ENCODE measurements at places on chromosomes 13 and 19. TPM values are rescaled to one million over a fixed set of nuclear protein-coding genes. Genes with fewer than 3 reads are reported as not detected.
A peak's percentile ranks its signal among the peaks of the same experiment; 100 is the strongest.

- no peaks in the 10 kb centered on the region for H3K27me3 ChIP-seq
- peak overlapping the region; percentile 22 for H3K4me3 ChIP-seq
- H3K27ac ChIP-seq = peak overlapping the region; percentile 63
- DNase-seq = no peak
- H3K4me1 ChIP-seq = peaks cover 28% of the 10 kb centered on the region
Measured at GRCh38 chr13:50801087-50801931, 42.2 kb downstream of the DLEU7 start.

Gene ZNF665
- total RNA-seq = 0.75 TPM

DNA sequence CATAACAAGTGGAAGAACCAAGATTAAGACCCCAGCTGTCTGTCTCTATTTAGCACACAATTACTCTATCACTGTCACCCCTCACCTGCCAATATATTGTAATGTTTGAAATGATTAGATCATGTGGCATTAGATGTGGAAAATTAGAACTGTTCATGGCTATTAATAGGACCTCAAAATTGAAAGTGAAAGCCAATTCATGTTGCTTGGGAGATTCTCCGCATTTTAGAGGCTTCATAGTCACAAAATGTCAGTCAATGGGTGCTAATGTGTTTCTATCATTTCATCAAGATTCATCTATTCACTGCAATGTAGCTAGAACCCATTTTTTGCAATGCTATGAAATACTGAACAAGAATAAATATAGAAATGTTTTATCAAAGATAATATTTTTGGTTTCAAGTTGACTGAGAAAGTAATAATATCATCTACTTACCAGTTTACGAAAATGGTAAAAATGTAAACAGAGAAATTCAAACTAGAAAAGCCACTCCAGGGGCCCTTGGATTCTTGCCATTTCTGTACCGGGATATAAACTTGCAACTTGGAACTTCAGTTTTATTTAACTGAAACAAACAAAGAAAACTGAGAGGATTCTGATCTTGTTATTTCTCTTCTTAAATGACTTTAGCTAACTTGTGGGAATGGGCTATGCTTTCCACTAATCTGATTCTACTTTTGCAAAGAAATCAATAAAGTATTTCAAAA lies 388.6 kb downstream of the DCT start:
- no peak for DNase-seq
- no peaks in the 10 kb centered on the region for H3K4me1 ChIP-seq
- H3K36me3 ChIP-seq = no peaks in the 10 kb centered on the region
- H3K27ac ChIP-seq = no peak overlapping the region
- no peak overlapping the region for H3K4me3 ChIP-seq

Gene GGACT
- 1.8 TPM for total RNA-seq

Gene NALCN
- 7.5 TPM for total RNA-seq

DNA sequence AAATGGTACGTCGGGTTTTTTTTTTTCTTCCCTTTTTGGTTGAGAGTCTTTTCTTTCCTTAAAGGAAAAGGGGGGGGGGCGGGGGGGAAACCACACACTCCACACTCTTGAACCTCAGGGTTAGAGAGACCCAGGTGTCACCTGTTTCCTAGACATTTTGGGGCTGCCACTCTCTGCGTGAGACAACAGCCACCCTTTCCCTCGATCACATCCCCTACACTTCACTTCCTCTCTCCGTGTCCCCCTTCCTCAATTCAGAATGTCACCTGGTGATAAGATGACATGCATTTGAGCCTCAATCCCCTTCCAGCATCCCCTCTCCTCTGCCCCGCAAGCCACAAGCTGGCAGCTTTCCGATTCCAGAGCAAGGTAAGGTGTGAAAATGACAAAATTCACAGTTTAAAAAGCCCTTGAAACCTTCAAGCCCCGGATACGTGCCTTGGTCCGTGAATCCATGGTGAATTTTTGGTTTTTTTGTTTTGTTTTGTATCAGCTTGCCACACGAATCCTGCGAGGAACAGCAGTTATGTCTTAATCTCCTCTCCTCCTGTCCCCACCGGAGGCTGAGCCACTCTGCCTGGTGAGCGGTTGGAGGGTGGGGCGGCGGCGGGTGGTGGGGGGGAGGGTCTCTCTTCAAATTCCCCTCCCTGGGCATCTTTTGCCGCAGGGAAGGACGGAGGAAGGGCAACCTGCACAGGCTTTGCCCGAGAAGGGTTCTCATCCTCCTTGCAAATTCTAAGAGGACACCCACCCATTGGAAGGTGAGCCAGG lies 4.2 kb downstream of the PTPRS start:
- no peak for DNase-seq
- H3K27ac ChIP-seq = no peak overlapping the region
- H3K4me3 ChIP-seq = no peak overlapping the region
- H3K4me1 ChIP-seq = peaks cover 4% of the 10 kb centered on the region
- peaks cover 70% of the 10 kb centered on the region for H3K27me3 ChIP-seq

- no peak for DNase-seq
- peaks cover 16% of the 10 kb centered on the region for H3K4me1 ChIP-seq
- no peaks in the 10 kb centered on the region for H3K27me3 ChIP-seq
- H3K4me3 ChIP-seq = no peak overlapping the region
- H3K27ac ChIP-seq = no peak overlapping the region
- no peaks in the 10 kb centered on the region for H3K36me3 ChIP-seq
Measured at GRCh38 chr19:6026390-6027227, 48.7 kb upstream of the RANBP3 start.

DNA sequence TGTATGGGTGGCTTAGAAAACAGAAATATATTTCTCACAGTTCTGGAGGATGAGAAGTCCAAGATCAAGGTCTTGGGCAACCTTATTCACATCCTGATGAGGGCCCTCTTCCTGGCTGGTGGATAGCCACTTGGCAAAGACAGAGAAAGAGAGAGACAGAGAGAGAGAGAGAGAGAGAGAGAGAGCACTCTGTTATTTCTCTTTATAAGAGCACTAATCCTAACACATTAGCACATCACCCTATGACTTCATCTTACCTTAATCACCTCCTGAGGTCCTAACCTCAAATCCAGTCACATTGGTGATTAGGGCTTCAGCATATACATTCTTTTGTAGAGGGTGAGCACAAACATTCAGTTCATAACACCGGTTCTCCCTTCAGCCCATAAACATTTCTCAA lies 430.3 kb downstream of the EFNB2 start:
- peaks cover under 1% of the 10 kb centered on the region for H3K4me1 ChIP-seq
- H3K4me3 ChIP-seq = no peak overlapping the region
- no peak for DNase-seq
- H3K27me3 ChIP-seq = no peaks in the 10 kb centered on the region
- H3K36me3 ChIP-seq = no peaks in the 10 kb centered on the region

DNA sequence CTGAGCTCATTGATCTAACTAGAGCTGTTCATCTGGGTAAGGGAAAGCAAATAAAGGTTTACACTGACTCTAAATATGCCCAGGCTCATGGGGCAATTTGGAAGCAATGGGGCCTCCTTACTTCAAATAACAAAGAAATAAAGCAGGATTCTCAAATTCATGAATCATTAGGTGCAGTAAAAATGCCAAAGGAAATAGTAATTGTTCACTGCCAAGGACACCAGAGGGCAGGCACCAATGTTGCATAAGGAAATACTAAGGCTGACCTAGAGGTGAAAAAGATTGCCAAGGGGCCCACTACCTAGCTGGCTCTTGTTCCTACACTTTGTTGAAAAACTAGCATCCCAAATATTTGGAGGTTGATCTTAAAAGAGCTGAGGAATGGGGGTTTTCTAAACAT lies 1686.7 kb upstream of the MIR17HG start:
- no peaks in the 10 kb centered on the region for H3K4me1 ChIP-seq
- H3K27me3 ChIP-seq = no peaks in the 10 kb centered on the region
- DNase-seq = no peak
- H3K27ac ChIP-seq = no peak overlapping the region
- H3K36me3 ChIP-seq = no peaks in the 10 kb centered on the region

Gene HIPK4
- total RNA-seq = not detected

Gene S1PR4
- 0.31 TPM for total RNA-seq

GRCh38 chr19:4473011-4473762 lies 1.1 kb downstream of the HDGFL2 start:
- no peak for DNase-seq
- H3K27me3 ChIP-seq = no peaks in the 10 kb centered on the region
- H3K27ac ChIP-seq = no peak overlapping the region
- peaks cover 31% of the 10 kb centered on the region for H3K4me1 ChIP-seq

DNA sequence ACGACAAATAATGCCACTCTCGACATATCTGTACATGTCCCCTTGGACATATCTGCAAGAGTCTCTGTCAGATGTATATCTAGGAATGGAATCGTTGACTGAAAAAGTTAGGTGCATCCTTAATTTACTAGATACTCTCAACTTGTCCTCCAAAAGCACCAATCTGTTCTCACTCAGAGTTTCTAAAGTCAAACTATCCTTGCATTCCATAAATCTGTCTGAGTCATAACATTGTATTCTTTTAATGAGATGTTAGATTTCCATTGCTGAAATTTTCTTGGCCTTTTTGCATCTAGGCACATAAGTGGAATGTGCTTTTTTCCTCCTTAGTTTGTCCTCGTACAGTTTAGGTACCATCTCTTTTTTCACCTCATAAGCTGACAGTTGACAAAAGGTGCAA lies 139.8 kb downstream of the PTPRS start:
- H3K4me1 ChIP-seq = no peaks in the 10 kb centered on the region
- H3K27ac ChIP-seq = no peak overlapping the region
- no peak overlapping the region for H3K4me3 ChIP-seq
- no peaks in the 10 kb centered on the region for H3K36me3 ChIP-seq
- DNase-seq = no peak

DNA sequence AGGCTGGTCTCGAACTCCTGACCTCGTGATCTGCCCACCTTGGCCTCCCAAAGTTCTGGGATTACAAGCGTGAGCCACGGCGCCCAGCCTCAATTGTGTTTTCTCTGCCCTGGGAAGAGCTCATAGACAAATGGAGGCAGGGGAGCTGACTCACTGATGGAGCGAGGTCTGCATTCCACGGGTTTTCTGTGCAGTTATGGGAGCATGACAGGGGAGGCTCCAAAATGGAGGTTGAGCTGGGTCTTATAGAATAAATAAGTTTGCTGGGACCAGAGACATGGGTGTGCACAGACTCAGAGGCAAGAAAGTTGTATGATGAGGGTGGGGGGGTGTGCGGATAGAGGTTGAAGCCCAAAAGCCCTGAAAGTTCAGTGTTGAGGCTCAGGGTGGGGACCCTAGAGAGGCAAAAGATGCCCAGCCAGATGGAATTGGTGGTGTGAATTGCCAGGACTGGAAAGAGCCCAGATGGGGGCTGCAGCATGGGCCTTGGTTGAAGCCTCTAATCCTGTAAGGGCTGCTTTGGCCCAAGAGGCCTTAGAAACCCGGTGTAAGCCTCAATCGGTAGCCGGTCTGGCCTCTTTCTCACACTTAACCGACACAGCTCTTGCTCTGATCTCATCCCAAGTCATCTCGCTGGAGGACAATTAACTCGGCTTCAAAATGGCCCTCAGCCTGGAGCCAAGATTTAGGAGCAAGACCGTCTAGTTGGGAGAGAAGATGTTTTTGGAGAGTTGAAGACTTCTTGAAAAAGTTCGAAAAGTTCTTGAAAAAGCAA lies 1.9 kb downstream of the TPM4 start:
- peaks cover 28% of the 10 kb centered on the region for H3K36me3 ChIP-seq
- peak overlapping the region; percentile 100 for H3K27ac ChIP-seq
- peaks cover 51% of the 10 kb centered on the region for H3K4me1 ChIP-seq
- DNase-seq = no peak
- H3K4me3 ChIP-seq = peak overlapping the region; percentile 98

GRCh38 chr19:49133621-49134454 lies 14.5 kb downstream of the PPFIA3 start:
- peaks cover 11% of the 10 kb centered on the region for H3K4me1 ChIP-seq
- H3K27ac ChIP-seq = no peak overlapping the region
- no peaks in the 10 kb centered on the region for H3K36me3 ChIP-seq

DNA sequence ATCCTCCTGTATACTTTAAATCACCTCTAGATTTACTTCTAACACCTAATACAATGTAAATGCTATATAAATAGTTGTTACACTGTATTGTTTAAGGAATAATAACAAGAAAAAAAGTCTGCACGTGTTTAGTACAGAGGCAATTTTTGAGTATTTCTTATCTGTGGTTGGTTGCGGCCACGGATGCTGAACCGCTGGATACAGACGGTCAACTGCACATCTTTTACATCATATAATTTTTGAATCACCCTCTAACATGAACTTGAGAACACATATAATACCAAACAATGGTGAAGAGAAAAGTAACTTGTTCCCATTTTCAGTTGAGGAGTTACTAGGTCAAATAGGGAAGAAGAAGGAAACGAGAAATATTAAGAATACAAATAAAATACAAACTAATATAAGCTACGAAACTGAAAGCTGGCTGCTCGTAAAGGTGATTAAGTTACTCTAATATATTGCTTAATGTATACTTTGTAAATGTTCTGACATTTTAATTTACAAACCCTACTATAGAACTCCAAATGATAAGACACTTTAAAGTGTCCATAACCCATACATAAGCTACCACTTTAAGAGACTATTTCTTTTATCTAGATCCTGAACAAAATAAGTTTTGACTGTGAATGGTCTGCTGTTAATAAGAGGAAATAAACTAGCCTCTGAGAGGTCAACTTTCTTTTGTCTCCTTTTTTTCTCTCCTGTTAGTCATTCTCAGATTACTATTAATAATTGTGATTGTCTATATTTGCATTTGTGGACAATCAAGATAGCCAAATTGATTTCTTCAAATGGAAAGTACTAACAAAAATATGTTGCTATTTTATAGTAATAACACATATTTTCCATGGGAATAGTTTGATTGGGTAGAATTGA lies 457.4 kb downstream of the DIAPH3 start:
- H3K36me3 ChIP-seq = no peaks in the 10 kb centered on the region
- DNase-seq = no peak
- H3K27me3 ChIP-seq = no peaks in the 10 kb centered on the region
- no peak overlapping the region for H3K4me3 ChIP-seq
- H3K4me1 ChIP-seq = no peaks in the 10 kb centered on the region
- H3K27ac ChIP-seq = no peak overlapping the region

DNA sequence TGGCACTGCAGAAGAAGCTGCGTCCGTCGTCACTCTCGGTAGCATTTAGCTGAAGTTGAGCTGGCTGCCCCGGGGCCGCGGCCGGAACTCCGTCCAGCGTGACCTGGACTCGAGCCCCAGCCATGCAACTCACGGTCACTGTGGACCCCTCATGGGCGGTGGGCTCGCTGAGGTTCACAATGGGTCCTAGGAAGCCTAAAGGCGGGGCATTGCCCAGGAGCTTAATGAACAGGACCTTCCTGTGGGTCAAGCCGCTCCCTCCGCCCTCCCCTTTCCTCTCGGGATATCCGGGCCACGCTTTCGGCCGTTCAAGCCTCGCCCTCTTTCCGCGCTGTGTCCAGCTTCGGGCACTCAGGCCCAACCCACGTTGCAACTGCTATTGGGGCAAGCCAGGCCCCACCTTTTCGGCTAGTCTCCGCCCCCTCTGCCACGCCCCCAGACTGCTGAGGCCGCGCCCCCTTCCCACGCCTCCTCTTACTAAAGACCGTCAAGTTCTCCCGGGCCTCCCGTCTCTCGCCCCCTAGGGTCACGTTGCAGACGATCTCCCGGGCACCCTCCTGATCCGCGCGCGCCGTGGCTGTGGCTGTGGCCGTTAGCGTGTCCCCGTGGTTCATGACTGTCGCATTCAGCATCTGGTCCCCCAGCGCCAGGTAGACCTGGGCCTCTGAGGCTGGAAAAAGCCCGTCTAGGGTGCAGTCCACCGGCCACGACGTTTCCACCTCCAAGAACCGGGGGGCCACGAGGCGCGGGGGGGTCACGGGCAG lies 1.4 kb upstream of the RAVER1 start:
- H3K4me1 ChIP-seq = peaks cover 29% of the 10 kb centered on the region
- peaks cover 8% of the 10 kb centered on the region for H3K36me3 ChIP-seq
- H3K27ac ChIP-seq = peak overlapping the region; percentile 94
- H3K27me3 ChIP-seq = no peaks in the 10 kb centered on the region

Data from heart right ventricle (tissue), 16 donors.